GM23338 (cell line): ENCODE measurements at places on chromosomes 3 and 15.

GRCh38 chr3:104873331-104873730, 493.4 kb upstream of the ALCAM start:
- no peak overlapping the region for H3K4me3 ChIP-seq
- no peaks in the 10 kb centered on the region for H3K4me1 ChIP-seq
- H3K36me3 ChIP-seq, result no peaks in the 10 kb centered on the region
- no peaks in the 10 kb centered on the region for H3K27me3 ChIP-seq

GRCh38 chr3:130973406-130973805, 53.2 kb downstream of the ASTE1 start:
- peaks cover 4% of the 10 kb centered on the region for H3K4me1 ChIP-seq
- DNase-seq, result no peak
- H3K27me3 ChIP-seq, result no peaks in the 10 kb centered on the region
- no peak overlapping the region for H3K4me3 ChIP-seq
- H3K27ac ChIP-seq, result no peak overlapping the region; the same call in 1 of the 2 replicates
- H3K36me3 ChIP-seq, result no peaks in the 10 kb centered on the region

DNA sequence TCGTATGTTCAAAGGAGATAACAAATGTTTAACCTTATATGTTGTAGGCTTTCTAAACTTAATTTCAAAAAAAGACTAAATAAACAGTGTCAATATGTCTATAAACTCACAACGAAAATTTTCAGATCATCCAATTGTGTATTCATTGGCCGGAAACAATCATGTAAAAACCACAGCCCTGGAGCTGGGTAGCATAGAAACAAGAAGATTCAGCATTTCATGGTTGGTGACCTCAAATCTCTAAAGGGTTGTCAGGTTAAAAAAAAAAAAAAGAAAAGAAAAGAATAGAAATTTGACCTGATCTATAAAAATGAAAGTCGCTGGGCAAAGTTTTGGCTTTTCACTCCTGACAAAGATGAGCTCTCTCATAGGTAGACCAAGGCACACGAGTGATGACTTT, 13.9 kb downstream of the MEX3B start:
- no peak for DNase-seq
- H3K27me3 ChIP-seq, result no peaks in the 10 kb centered on the region
- H3K27ac ChIP-seq, result no peak overlapping the region
- H3K4me3 ChIP-seq, result no peak overlapping the region
- no peaks in the 10 kb centered on the region for H3K36me3 ChIP-seq

DNA sequence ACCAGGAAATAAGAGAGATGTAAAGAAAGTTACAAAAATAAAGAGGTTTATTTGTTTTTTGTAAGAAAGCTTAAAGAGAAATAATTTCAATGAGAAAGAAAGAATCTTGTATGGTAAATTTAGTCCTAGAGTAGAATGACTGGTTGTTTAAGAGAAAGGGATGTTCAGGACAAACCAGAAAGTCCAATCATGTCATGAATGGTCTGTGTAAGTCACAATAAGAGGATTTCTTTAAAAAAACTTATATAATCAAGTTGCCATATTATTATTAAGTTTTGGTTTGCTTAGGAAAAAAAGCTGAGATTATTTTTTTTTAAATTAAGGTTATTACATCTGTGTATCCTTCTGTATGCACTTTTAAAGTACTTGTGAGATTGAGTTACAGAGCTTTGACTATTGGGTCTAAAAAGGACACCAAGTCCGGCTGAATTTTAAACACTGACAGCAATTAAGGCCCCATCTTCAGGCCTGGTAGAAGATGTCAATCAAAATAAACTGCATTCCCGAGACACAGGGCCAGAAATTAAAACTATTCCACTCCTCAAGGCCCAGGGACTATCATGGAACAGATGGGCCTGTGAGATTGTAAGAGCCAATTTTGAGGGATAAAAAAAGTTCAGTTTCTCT, 12.2 kb downstream of the ERICH6 start:
- H3K4me1 ChIP-seq, result no peaks in the 10 kb centered on the region
- no peaks in the 10 kb centered on the region for H3K27me3 ChIP-seq
- DNase-seq, result peak; percentile 58
- no peak overlapping the region for H3K27ac ChIP-seq
- H3K4me3 ChIP-seq, result no peak overlapping the region

DNA sequence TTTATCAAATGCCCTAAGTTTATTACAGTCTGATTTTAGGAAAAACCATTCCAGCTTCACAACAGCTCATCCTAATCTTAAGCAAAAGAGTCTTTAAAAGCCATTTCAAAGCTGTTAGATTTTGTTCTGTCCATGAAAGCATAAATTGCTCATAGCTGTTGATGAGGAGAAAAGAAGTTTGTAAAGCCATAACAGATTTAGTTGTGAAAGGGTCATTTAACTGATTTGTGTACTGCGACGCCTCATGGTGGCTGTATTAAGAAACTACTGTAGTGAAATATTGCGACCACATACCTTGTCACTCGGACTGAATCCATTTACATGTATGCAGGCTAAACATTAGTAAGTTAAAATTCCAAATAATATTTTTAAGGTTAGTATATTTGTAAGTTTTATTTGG, 20.9 kb downstream of the BBX start:
- no peaks in the 10 kb centered on the region for H3K4me1 ChIP-seq
- H3K27ac ChIP-seq, result no peak overlapping the region

- peak; percentile 22 for DNase-seq
- no peak overlapping the region for H3K4me3 ChIP-seq
- no peaks in the 10 kb centered on the region for H3K27me3 ChIP-seq
- H3K27ac ChIP-seq, result peak overlapping the region; percentile 29; the same call in 1 of the 2 replicates
- peaks cover 28% of the 10 kb centered on the region for H3K4me1 ChIP-seq
Observed at GRCh38 chr3:70703305-70704102, 391.1 kb upstream of the MDFIC2 start.

DNA sequence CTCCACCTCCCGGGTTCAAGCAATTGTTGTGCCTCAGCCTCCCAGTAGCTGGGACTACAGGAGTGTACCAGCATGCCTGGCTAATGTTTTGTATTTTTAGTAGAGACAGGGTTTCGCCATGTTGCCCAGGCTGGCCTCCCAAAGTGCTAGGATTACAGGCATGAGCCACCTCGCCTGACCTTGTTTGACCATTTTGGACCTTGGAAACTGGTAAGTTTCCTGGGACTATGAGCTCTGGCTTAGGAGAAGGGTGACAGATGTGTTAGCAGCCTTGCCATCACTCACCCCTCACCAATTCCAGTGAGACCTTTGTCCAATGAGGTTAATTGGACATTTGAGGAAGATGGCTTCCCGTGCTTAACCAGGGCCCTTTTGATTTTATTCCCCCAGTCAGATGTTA, 19.9 kb downstream of the DNASE1L3 start:
- H3K27ac ChIP-seq, result no peak overlapping the region
- H3K27me3 ChIP-seq, result no peaks in the 10 kb centered on the region
- H3K4me3 ChIP-seq, result no peak overlapping the region
- DNase-seq, result no peak
- no peaks in the 10 kb centered on the region for H3K36me3 ChIP-seq

- no peak overlapping the region for H3K27ac ChIP-seq
- H3K36me3 ChIP-seq, result no peaks in the 10 kb centered on the region; the same call in 1 of the 2 replicates
- peaks cover 5% of the 10 kb centered on the region; the same call in 1 of the 2 replicates for H3K4me1 ChIP-seq
Observed at GRCh38 chr3:78717041-78717440, 1050.8 kb downstream of the ROBO1 start.

DNA sequence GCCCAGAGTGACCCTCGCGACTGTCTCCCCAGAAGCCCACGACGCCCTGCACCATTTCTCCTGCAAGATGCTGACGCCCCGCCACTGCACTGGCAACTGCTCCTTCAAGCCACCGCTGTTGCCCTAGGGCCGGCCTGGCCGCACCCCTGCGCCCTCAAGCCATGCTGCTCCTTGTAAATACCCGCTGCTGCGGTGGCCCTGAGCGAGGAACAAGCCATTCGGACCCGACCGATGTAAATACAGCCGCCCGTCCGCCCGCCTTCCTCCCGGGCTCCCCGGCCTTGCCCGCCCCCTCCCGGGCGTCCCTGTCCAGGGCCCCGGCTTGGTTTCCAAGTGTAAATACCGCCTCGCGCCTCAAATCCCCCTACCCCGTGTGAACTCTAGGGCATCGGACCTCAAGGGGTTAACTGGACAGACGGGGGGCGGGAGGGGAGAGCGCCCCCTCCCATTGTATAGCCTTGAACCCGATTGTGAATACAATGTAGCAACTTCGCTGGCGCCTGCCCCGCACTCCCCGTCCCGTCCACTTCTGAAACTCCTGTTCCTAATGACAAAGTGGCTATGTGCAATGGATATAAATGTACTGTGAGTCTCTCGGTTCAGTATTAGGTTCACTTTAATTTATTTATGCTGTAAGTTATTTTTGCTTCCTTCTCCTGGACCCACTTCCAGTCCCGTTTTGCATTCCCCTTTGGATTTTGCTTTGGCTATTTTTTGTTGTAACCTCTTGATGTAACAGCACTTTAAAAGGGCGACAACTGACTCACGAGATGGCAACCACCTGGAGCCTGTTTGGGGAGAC, 5.9 kb downstream of the RNU6-1 start:
- peaks cover 42% of the 10 kb centered on the region for H3K4me1 ChIP-seq
- H3K4me3 ChIP-seq, result peak overlapping the region; percentile 71
- peak; percentile 92 for DNase-seq
- H3K27me3 ChIP-seq, result peaks cover 100% of the 10 kb centered on the region
- no peak overlapping the region for H3K27ac ChIP-seq
- H3K36me3 ChIP-seq, result no peaks in the 10 kb centered on the region

- no peak overlapping the region for H3K27ac ChIP-seq
- H3K4me3 ChIP-seq, result no peak overlapping the region
- no peaks in the 10 kb centered on the region for H3K36me3 ChIP-seq
- no peaks in the 10 kb centered on the region for H3K27me3 ChIP-seq
- no peak for DNase-seq
Observed at GRCh38 chr15:61038910-61039309, 190.2 kb downstream of the RORA start.

DNA sequence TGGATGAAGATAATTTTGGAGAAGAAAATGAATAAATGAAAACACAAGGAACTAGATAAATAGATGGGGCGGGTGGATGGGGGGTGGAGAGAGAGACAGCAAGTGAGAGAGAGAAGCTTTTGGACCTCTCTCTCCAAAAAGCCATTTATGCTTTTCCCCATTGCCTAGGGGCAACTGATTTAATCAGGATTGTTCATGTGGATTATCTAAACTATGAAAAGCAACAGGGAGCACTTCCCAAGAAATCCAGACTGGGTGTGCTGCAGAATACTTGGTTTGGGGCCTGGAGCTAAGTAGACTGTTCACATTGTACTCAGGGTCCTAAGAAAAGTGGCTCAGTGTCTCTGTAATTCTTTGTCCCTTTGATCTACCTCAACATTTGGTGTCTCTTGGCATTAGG, 367.0 kb downstream of the TIGIT start:
- no peaks in the 10 kb centered on the region for H3K27me3 ChIP-seq
- no peak overlapping the region for H3K27ac ChIP-seq
- H3K4me3 ChIP-seq, result no peak overlapping the region
- DNase-seq, result no peak
- H3K36me3 ChIP-seq, result no peaks in the 10 kb centered on the region
- no peaks in the 10 kb centered on the region for H3K4me1 ChIP-seq

- H3K4me1 ChIP-seq, result peaks cover 14% of the 10 kb centered on the region; the same call in 1 of the 2 replicates
- H3K36me3 ChIP-seq, result no peaks in the 10 kb centered on the region
- peak; percentile 77 for DNase-seq
- no peaks in the 10 kb centered on the region for H3K27me3 ChIP-seq
Observed at GRCh38 chr15:33201491-33202231, 7.1 kb upstream of the FMN1 start.

GRCh38 chr15:61003437-61004218, 225.5 kb downstream of the RORA start:
- H3K4me1 ChIP-seq, result peaks cover 22% of the 10 kb centered on the region
- no peaks in the 10 kb centered on the region for H3K27me3 ChIP-seq
- H3K27ac ChIP-seq, result peak overlapping the region; percentile 41
- peak; percentile 67 for DNase-seq
- H3K4me3 ChIP-seq, result no peak overlapping the region

- H3K4me3 ChIP-seq, result no peak overlapping the region
- H3K27me3 ChIP-seq, result no peaks in the 10 kb centered on the region
Observed at GRCh38 chr15:42066764-42067415, 27.5 kb downstream of the PLA2G4D start.

GRCh38 chr3:165464736-165465135, 268.6 kb upstream of the SLITRK3 start:
- no peaks in the 10 kb centered on the region for H3K36me3 ChIP-seq
- no peaks in the 10 kb centered on the region for H3K27me3 ChIP-seq
- no peak overlapping the region for H3K4me3 ChIP-seq
- no peak for DNase-seq

GRCh38 chr3:109178708-109179107, 42.2 kb downstream of the C3orf85 start:
- no peak overlapping the region for H3K27ac ChIP-seq
- no peak for DNase-seq

- no peak overlapping the region for H3K4me3 ChIP-seq
- no peak overlapping the region for H3K27ac ChIP-seq
- no peak for DNase-seq
- no peaks in the 10 kb centered on the region for H3K36me3 ChIP-seq
- H3K4me1 ChIP-seq, result no peaks in the 10 kb centered on the region
Observed at GRCh38 chr3:195059471-195060216, 211.3 kb downstream of the XXYLT1 start.

DNA sequence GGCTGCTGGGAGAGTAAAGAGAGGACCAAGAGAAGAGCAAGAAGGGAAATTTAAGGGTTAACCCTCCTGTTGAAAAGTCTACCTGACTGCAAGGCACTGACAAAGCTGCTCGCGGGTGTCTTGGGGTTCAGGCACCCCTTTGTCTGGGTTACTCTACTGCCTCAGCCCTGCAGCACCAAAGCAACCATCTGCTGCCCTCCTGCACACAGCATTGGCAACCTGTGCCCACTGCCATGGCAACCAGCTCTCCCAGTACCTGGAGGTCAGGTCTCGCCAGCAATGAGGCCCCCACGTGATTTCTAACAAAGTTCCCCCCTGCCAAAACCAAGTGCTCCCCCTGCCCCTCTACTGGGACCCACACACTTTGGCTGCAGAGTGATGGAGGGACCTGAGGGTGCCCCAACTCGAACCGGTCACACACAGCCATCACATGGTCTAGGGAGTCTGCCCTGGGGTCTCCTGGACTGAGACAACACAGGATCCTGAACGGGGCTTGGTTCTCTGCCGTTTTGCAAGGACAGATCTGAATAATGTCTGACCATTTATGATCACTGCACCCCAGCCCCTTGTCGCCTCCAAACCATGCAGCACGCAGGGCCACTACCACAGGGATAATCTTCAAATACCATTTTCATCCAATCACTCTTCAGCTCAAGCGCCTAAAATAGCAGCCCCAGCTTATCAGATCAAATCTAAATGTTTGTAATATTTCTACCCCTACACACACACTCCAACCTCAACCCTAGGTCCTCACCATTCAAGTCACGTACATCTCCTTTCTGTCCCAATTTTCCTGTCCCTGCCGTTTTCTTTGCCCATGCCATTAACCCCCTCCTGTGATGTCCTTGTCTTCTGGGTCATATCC, 50.7 kb downstream of the ADCY5 start:
- no peaks in the 10 kb centered on the region; the same call in 1 of the 2 replicates for H3K4me1 ChIP-seq
- H3K27me3 ChIP-seq, result no peaks in the 10 kb centered on the region

- no peaks in the 10 kb centered on the region for H3K27me3 ChIP-seq
- H3K36me3 ChIP-seq, result no peaks in the 10 kb centered on the region
- H3K4me3 ChIP-seq, result no peak overlapping the region
- no peaks in the 10 kb centered on the region for H3K4me1 ChIP-seq
- H3K27ac ChIP-seq, result no peak overlapping the region
Observed at GRCh38 chr3:1087066-1087560, 5.7 kb upstream of the CNTN6 start.
